ENCODE measurements at places on chromosomes 16 and 17. TPM values are rescaled to one million over a fixed set of nuclear protein-coding genes. Genes with fewer than 3 reads are reported as not detected.

Gene SPATA22
- not detected for total RNA-seq

Gene DYNLRB2
- total RNA-seq: not detected

Gene MPP2
- total RNA-seq: 2.4 TPM

Gene ZNF423
- total RNA-seq: 0.12 TPM

Gene KRT12
- not detected for total RNA-seq

Gene NXN
- total RNA-seq: 21.9 TPM

Gene HOXB6
- total RNA-seq: 6.7 TPM

Gene SLC25A39
- total RNA-seq: 191 TPM

Gene SUMO2
- 397 TPM for total RNA-seq

Gene TNK1
- total RNA-seq: 2.4 TPM

Gene DPEP2
- total RNA-seq: not detected
